Body of pancreas (tissue), 4 donors: ENCODE measurements at places on chromosomes 12 and 14. TPM values are rescaled to one million over a fixed set of nuclear protein-coding genes. Genes with fewer than 3 reads are reported as not detected.

SERPINA1 gene
- total RNA-seq, result 77.8 TPM

DNA sequence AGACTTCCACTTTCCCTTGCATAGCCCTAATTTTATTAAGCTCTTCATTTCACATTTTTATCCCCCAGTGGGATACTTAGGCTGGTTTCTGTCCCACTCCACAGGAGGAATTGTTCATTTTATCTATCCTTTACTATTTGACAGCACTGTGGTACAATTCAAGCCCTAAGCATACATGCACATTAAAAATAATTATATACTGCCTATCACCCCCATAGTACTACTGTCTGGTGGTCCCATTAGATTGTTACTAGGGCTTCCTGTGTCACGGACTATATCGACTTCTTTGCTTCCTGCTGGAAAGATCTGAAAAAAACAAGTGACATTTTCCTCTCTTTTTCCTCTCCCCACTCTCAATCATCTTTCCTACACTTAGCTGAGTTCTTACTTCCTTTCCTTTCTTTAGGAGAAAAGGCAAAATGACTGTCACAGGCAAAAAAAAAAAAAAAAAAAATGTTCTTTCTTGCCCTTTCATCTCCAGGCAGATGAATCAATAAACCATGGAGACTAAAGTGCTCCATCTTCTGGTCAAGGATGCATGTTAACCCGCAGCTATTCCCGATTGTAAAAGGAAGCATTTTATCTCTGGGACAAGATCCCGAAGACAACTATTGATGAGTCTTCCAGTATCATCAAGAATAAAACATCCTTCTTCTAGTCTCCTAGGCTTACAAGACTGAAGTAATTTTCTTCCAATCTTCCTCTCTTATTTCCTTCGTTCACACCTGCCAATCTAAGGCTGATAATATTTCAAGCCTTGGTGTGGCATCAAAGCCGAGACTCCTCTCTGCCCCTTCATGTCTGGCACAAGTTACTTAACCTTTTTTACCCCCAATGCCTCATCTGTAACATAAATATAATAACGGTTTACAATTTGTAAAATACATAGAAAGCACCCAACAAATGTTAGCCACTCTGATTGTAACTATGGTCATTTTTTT, 94.4 kb upstream of the PLEKHG7 start:
- H3K4me1 ChIP-seq, result no peaks in the 10 kb centered on the region
- DNase-seq, result no peak
- H3K27ac ChIP-seq, result no peak overlapping the region
- H3K4me3 ChIP-seq, result no peak overlapping the region

- H3K4me3 ChIP-seq, result no peak overlapping the region
- H3K27me3 ChIP-seq, result no peaks in the 10 kb centered on the region
- H3K36me3 ChIP-seq, result no peaks in the 10 kb centered on the region
- DNase-seq, result no peak
Observed at GRCh38 chr14:101654051-101654450, 92.8 kb downstream of the DIO3 start.

RFLNA gene
- total RNA-seq, result not detected

DNA sequence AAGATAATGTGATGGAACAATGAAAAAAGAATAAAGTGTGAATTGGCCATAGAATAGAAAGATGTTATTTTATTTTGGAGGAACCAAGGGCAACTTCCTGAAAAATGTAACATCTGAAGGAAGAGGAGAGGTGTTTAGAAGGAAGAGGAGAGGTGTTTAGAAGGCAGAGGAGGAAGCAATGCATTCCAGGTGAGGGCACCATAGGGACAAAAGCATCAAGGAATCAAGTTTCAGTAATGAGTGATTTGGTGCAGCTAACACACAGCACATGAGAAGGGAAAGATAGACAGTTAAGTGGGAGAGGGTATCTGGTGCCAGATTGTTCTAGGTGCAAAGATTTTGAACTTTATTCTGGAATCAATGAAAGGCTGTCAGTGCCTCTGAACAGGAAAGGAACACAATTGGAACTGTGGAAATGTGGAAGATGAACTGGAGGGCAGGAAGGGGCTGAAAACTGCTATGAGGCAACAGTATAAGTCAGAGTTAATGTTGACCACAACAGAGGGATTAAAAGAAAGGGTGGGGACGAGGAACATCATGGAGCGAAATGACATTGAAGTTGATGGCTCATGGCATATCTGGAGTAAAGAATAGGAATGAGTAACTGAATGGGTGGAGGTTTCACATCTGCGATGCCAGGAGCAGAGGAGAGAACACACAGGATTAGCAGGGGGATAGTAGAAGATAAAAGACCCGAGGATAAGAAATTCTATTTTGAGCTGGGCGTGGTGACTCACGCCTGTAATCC, 326.6 kb downstream of the LRIG3 start:
- H3K4me3 ChIP-seq, result no peak overlapping the region
- H3K4me1 ChIP-seq, result no peaks in the 10 kb centered on the region
- no peaks in the 10 kb centered on the region for H3K27me3 ChIP-seq
- no peaks in the 10 kb centered on the region for H3K36me3 ChIP-seq

DNA sequence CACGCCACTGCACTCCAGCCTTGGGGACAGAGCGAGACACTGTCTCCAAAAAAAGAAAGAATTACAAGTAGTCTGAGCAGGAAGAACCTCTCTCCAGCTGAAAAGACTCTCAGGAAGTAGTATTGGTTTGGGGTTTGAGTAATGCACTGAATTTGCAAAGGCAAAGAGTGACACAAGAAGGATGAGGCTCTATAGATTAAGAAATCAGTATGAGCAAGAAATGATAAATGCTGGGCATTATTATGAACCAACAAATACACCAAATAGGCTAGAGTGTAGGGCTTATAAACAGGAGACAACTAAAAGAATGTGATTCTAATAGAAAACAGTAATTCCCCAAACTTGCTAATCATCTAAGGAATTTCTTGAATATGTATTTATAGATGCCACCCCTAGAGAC, 2.6 kb upstream of the SLC35E3 start:
- H3K4me1 ChIP-seq, result peaks cover 20% of the 10 kb centered on the region
- H3K27me3 ChIP-seq, result no peaks in the 10 kb centered on the region
- no peak overlapping the region for H3K4me3 ChIP-seq
- no peaks in the 10 kb centered on the region for H3K36me3 ChIP-seq
- H3K27ac ChIP-seq, result no peak overlapping the region
- no peak for DNase-seq

- H3K27me3 ChIP-seq, result no peaks in the 10 kb centered on the region
- DNase-seq, result no peak
- H3K4me3 ChIP-seq, result no peak overlapping the region
- H3K36me3 ChIP-seq, result no peaks in the 10 kb centered on the region
- H3K27ac ChIP-seq, result no peak overlapping the region
- H3K4me1 ChIP-seq, result no peaks in the 10 kb centered on the region
Observed at GRCh38 chr12:83896416-83896815, 1016.2 kb downstream of the SLC6A15 start.

IL23A gene
- not detected for total RNA-seq

GRCh38 chr12:122062832-122063693, 15.5 kb upstream of the MLXIP start:
- H3K36me3 ChIP-seq, result no peaks in the 10 kb centered on the region
- H3K27ac ChIP-seq, result peak overlapping the region; percentile 95
- H3K4me1 ChIP-seq, result peaks cover 50% of the 10 kb centered on the region

- DNase-seq, result no peak
- no peaks in the 10 kb centered on the region for H3K36me3 ChIP-seq
- no peaks in the 10 kb centered on the region for H3K4me1 ChIP-seq
- H3K4me3 ChIP-seq, result no peak overlapping the region
- no peak overlapping the region for H3K27ac ChIP-seq
Observed at GRCh38 chr12:4438834-4439596, 6.6 kb downstream of the FGF6 start.

DNA sequence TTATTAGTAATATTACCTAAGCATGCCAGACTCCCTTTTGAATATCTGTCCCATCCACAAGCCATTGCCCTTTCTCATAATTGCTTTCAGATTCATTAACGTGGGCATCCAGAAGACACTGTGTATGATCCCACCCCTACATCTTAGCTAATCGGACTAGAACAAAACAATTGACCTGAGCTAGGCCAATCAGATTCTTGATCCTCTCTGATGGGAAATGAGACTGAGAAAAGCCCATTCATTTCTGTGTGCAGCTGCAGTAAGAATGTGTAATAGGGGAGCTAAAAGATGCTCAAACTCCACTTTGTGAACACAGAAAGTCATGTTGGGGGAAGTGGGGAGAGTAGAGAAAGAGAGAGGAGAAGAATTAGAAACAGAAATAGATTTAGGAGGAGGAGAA, 281.7 kb upstream of the G2E3 start:
- H3K27ac ChIP-seq, result no peak overlapping the region
- H3K4me1 ChIP-seq, result no peaks in the 10 kb centered on the region
- no peaks in the 10 kb centered on the region for H3K36me3 ChIP-seq
- no peaks in the 10 kb centered on the region for H3K27me3 ChIP-seq

DNA sequence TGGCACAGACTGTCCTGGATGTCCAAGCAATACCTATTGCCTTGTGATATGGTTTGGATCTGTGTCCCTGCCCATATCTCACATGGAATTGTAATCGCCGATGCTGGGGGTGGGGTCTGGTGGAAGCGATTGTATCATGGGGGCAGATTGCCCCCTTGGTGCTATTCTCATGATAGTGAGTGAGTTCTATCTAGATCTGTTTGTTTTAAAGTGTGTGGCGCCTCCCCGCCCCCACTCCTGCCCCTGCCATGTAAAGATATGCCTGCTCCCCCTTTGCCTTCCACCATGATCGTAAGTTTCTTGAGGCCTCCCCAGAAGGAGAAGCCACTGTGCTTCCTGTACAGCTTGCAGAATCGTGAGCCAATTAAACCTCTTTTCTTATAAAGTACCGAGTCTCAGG, 16.8 kb upstream of the LRRC10 start:
- no peak overlapping the region for H3K4me3 ChIP-seq
- H3K36me3 ChIP-seq, result no peaks in the 10 kb centered on the region

PPP1R1A gene
- total RNA-seq, result 51.4 TPM
